Sigmoid colon (tissue), 7 donors: ENCODE measurements at places on chromosomes 5 and 9. TPM values are rescaled to one million over a fixed set of nuclear protein-coding genes. Genes with fewer than 3 reads are reported as not detected.
A peak's percentile ranks its signal among the peaks of the same experiment; 100 is the strongest.

Gene LCN2
- not detected for total RNA-seq

Gene PCDHGC3
- total RNA-seq, result 31.4 TPM

Gene ASB6
- 10.3 TPM for total RNA-seq

Gene SPINK7
- total RNA-seq, result not detected

GRCh38 chr5:2185646-2186471 is 303.1 kb upstream of the IRX4 start:
- no peaks in the 10 kb centered on the region for H3K4me1 ChIP-seq
- H3K36me3 ChIP-seq, result no peaks in the 10 kb centered on the region
- H3K4me3 ChIP-seq, result no peak overlapping the region

- no peaks in the 10 kb centered on the region for H3K4me1 ChIP-seq
- H3K27me3 ChIP-seq, result no peaks in the 10 kb centered on the region
- DNase-seq, result no peak
- no peak overlapping the region for H3K4me3 ChIP-seq
Measured at GRCh38 chr5:151862811-151863472, 61.7 kb downstream of the GLRA1 start.

GRCh38 chr5:9547122-9547947 is 1.5 kb upstream of the SEMA5A start:
- peak overlapping the region; percentile 80 for H3K4me3 ChIP-seq
- no peaks in the 10 kb centered on the region for H3K27me3 ChIP-seq
- peak overlapping the region; percentile 87 for H3K27ac ChIP-seq
- no peak for DNase-seq

GRCh38 chr5:111747337-111747736 is 9.7 kb downstream of the NREP start:
- DNase-seq, result no peak
- H3K36me3 ChIP-seq, result no peaks in the 10 kb centered on the region
- no peak overlapping the region for H3K4me3 ChIP-seq
- peak overlapping the region; percentile 61 for H3K27ac ChIP-seq
- H3K4me1 ChIP-seq, result no peaks in the 10 kb centered on the region
- H3K27me3 ChIP-seq, result no peaks in the 10 kb centered on the region

GRCh38 chr9:89538871-89539270 is 41.0 kb upstream of the SEMA4D start:
- no peaks in the 10 kb centered on the region for H3K4me1 ChIP-seq
- H3K36me3 ChIP-seq, result no peaks in the 10 kb centered on the region
- no peak overlapping the region for H3K27ac ChIP-seq
- H3K4me3 ChIP-seq, result no peak overlapping the region
- no peaks in the 10 kb centered on the region for H3K27me3 ChIP-seq
